ENCODE measurements at places on chromosomes 3 and 15.

- DNase-seq = no peak
Observed at GRCh38 chr15:45743426-45744235, 108.8 kb downstream of the SQOR start.

DNA sequence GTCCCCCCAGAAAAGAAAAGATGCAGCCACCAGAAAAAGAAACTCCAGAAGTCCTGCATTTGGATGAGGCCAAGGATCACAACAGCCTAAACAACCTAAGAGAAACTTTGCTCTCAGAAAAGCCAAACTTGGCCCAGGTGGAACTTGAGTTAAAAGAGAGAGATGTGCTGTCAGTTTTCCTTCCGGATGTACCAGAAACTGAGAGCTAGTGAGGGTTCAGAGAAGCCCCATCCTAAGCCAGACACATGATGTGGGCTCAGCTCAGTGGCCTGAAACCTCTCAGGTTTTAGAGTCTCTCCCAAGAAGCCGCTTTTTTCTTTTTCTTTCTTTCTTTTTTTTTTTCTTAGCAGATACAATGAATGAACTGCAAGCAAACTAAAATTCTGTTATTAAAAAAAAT lies 7.8 kb downstream of the SLC51B start:
- DNase-seq = no peak

- no peak for DNase-seq
Observed at GRCh38 chr15:25743548-25744275, 119.4 kb downstream of the ATP10A start.

DNA sequence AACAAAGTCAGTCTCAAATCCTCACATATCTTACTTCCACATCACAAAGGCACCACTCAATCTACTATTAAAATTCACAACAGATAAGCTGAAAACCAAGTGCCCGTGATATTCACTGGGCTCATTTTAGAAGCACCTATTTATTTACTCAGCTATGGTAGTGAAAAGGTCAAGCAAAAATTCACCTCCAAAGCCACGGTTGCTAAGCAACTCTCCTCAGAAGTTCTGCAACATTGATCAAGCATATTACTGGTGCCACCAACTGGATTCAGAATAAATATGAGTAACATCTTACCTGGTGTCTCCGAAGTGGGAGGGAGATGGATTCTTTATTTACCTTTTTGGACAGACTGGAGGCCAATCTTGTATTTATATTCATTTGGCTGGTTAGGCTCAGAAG lies 714.8 kb downstream of the FHIT start:
- no peak for DNase-seq

- DNase-seq = no peak
Observed at GRCh38 chr15:98484914-98485313, 163.4 kb upstream of the IGF1R start.

DNA sequence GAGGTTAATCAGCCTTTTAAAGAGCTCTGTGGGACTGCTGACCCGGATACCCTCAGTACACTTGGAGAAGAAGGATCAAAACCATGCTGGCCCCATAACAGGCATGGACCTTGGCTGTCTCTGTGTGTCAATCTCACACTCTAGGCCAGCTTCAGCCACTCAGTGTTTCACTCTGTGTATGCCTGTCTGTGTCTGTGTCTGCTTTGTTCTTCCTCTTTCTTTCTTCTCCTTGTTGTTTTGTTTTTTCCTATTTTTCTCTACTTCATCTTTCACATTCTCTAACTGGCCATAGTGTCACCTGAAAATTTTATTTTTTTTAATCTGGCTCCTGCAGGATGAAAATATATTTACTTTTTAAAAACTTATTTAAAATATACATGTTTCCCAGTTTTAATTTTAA lies 51.1 kb downstream of the SERP1 start:
- no peak for DNase-seq

- peak; percentile 59 for DNase-seq
Observed at GRCh38 chr15:42919799-42920518, 619 bp downstream of the TTBK2 start.

DNA sequence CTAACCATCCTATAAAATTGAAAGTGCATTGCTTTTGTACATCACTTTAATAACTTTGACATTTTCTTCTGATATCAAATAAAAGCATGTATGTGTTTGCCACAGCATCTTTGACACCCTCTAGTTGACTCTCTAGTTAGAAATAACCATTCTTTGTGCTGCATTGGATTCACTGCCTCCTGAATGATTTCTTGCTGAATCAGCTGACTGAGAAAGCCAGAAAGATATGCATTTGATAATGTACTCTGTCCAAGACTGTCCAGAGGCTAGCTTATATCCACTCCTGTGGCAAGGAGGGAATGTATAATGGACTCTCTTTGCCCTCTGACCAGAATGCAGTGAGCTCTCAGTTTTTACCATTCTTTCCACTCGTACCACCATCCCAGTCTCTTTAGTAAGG lies 6.2 kb downstream of the RAB11A start:
- DNase-seq = no peak

GRCh38 chr3:129121792-129122411 lies at the start of gene RAB43:
Gene RAB43, minus strand, starts transcription at chr3:129121804. Its CDS starts 315 bp downstream, at chr3:129121489.
- DNase-seq = peak; percentile 88

DNA sequence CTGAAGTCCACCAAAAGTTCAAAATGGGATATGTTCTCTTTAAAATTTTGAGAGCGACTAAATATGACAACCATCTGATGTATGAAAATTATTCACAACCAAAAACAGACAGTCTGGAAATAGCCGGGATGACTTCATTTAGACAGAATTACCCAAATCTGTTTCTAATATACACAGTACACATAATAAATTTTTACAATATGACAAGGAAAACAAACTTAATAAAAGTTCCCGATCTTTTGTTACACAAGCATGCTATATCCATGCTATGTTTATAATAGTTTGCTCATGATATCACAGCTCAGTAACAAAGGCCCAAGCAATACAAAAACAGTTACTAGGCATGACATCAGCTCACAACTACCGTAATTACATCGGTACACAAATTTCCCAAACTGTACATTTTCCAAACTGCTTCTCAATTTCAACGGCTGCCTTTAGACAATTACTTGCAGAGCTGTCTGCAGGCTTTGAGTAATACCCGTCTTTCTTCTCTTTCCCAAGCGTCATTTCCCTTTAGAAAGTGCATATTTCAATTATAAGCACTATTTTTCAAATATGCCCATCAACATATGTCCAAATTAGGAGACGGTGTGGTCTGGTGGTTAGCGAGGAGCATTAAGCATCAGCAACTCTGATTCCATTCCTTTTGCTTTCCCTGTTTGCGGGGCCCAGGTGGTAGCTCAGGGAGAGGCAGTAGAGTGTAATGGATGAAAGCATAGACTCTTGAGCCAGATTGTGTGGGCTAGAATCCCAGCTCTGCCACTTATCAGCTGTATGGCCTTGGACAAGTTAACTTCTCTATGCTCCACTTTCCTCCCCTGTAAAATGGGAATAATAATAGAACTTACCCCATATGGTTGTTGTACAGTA lies 481.2 kb downstream of the FOXP1 start:
- DNase-seq = peak; percentile 78

DNA sequence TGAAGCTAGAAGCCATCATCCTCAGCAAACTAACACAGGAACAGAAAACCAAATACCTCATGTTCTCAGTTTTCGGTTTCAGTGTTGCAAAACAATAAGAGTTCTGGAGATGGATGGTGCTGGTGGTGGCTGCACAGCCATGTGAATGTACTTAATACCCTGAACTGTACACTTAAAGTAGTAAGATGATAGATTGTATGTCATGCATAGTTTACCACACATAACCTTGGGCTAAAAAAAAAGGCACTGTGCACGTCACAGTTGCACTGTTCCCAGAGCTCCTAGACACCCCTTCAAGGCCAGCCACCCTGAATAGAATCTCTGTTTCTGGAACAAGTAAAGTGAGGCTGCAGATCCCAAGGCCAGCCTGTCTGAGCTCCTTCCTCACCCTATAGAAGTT lies 243.3 kb upstream of the IGF1R start:
- DNase-seq = no peak

GRCh38 chr3:196981657-196982056 lies 13.0 kb upstream of the PIGZ start:
- no peak for DNase-seq

GRCh38 chr3:152211655-152212054 lies 57.1 kb upstream of the MBNL1 start:
- no peak for DNase-seq

DNA sequence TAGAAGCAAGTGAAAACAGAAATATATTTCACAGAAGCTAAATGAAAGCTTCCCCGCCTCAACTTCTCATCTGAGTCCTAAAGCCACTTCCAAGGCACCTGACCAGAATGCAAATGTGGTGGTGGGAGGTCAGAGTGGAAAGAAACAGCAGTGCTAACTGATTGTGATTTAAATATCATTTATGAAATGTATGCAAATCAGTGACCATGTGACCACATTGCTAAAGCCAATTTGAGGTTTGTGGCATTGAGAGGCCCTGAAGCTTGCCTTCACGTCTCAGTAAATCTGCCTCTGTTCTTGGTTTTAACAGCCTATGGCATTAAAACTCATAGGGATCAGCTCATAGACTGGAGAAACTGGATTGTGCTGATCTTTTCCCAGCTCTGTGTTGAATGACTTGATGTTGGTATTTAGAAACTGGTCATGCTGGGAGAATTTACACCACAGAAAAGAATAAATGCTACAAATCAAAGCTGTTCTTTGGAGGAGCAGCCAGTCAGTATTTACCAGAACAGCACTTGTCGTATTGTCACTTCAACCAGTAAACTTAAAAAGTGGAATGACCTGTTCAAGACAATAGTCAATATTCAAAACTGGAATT lies 481.4 kb upstream of the ALCAM start:
- no peak for DNase-seq

DNA sequence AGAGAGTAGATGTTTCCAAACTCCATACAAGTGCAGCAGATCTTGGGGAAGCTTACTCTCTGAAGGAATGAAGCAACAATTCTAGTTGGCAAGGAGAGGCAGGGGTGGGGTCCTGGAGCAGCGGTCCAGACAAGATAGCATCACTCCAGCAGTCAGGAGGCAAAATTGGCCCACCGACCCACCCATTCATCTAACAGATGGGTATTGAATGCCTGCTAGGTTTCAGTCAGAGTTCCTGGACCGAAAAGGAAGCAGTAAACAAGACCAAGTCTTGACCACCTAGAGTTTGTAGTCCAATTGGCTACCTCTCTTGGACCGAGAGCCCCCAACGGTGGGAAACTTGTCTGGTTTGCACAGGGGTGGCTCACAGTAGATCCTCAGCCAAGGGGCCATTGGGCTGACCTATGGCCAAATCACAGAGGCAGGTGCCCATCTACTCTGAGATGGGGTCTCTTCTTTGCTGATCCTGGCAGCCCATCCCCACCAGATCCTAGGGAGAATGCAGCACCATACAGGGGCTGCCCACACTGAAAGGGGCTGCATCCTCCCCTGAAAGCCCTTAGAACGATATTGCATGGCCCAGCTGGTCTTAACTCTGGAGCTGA lies 74.3 kb downstream of the CORO2B start:
- no peak for DNase-seq

DNA sequence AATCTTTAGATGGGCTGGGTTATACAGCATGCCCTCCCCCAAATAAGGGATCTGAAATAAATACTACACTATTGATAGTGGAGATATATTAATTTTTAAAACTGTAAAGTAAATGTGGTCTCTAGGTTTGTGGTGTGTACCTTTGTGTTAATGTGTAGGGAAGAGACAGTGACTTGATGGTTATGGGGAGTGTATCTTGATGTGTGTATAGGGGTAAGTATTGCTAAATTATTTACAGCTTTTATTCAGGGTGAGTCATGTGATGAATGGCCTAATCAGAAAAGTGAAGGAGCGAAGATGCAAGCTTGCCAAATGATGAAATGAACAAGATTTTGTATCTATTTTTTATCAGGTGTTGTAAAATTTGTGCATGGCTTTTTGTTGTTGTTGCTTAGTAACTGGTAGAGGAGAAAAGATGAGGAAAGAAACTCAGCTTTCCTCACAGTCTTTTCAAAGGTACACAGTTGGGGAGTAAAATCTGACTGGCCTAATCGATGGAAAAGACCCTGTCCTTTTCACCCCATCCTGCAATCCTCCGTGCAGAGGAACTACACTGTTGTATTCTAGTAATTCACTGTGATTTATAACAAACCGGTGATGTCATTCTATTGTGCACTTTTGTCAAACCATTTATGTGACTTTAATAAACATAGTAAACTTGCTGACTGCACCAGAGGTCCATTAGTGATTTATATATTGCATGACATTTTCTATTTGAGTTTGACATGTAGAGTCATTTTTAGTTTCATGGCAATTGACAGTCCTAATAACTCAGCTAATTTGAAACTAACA lies 17.7 kb downstream of the FEM1B start:
- no peak for DNase-seq

- peak; percentile 57 for DNase-seq
Observed at GRCh38 chr15:75929799-75930565, 26.3 kb downstream of the FBXO22 start.

GRCh38 chr15:43420435-43420834 lies 49.5 kb downstream of the TUBGCP4 start:
- DNase-seq = no peak

GRCh38 chr15:58748040-58748851 lies 1.3 kb downstream of the ADAM10 start:
- no peak for DNase-seq

DNA sequence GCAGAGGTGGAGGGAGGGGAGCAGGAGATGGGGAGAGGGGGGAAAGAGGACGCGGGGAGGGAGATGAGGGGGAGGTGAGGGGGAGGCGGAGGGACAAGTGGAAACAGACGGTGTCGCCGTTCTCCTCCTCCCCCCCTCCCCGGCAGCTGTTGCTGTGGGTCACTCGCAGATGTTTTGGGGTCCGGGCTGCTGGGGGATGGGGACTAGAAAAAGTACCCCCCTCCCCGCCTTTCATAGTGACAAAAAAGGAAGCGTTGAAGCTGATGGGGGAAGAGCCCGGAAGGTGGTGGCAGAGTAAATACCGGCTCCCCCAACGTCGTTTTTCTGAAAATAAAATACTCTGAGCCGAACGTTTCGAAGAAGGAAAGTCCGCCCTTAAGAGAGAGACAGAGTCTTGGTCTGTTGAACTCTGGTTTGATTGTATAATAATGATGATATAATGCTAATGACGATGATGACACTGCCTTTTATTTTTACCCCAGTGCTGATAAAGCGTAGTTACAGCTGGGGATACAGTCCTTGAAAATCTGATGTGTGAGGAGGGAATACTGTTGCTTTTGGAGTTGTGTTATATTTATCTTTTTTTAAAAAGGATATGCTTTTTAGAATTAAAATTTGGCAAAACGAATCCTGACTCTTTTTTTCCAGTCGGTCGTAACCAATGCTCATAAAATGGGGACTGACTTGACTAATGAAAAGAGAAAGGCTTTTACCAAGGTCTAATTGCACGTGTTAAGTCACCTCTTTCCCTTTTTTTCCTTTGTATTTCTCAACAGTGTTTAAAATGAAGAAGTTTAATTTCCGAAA lies 993 bp downstream of the STXBP5L start:
- DNase-seq = no peak
